ENCODE measurements at places on chromosomes 16 and 17.

- no peak for DNase-seq
Measured at GRCh38 chr16:72859581-72859980, 188.3 kb downstream of the ZFHX3 start.

DNA sequence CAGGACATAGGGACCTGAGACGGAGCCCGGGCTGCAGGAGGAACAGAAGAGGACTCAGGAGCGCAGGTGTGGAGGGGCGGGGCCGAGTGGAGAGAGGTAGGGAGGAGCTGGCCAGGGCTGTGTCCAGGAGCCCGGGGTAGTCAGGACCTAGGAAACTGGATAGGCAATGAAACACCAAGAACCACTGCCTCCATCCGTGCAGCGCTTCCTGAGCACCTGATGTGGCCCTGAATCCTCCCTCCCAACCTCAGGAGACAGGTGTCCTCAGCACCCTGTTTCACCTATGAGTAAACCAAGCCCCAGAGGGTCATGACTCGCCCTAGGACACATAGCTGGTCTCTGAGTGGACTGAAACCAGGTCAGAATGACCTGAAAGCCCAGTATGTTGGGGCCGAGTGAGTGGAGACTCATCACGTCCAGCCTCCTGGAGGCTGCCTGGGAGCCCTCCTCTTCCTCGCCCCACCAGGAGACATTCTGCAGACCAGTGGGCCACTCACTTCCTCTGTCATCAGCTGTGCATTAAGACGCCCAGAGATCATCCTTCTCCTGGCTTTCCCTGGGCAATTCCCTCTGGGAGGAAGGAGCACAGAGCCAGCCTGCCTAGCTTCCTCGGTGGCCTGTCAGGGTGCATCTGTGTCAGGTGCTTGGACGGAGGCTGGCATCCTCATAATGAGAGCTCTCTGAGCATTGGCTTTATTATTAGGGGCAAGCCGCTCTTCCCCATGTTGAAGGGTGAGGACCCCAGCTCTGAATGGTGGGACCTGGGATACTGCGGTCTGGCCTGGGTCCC lies 72.8 kb downstream of the SCNN1B start:
- no peak for DNase-seq

GRCh38 chr17:79098282-79098867 lies 23.8 kb downstream of the ENGASE start:
- no peak for DNase-seq

GRCh38 chr17:68106085-68106484 lies 70.5 kb downstream of the KPNA2 start:
- DNase-seq = no peak

GRCh38 chr17:49690256-49690655 lies 12.4 kb upstream of the SPOP start:
- DNase-seq = no peak

GRCh38 chr17:21082001-21082436 lies 39.2 kb upstream of the USP22 start:
- no peak for DNase-seq

DNA sequence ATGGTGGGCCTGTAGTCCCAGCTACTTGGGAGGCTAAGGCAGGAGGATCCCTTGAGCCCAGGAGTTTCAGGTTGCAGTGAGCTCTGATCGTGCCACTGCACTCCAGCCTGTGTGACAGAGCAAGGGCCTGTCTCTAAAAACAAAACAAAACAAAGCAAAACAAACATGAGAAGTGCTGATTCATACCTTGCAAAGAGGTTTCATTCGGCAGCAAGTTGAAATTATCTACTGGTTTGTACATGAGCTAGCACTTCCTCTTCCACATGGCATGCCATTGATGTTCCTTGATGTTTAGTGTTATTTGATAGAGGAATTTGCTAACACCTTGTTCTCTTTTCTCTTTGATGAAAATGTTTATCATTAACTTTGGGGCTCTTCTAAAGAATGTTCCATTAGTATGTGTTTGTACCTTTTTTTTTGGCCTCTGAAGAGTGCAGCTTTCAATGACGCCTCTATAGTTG lies 50.6 kb downstream of the SPECC1 start:
- DNase-seq = no peak

GRCh38 chr17:4807605-4808377 lies 839 bp downstream of the PLD2 start:
- peak; percentile 38 for DNase-seq

- DNase-seq = peak; percentile 92
Measured at GRCh38 chr16:30984669-30985400, at the start of gene HSD3B7. HSD3B7 (plus strand) TSS chr16:30985207; CDS start chr16:30985659, 452 bp downstream.

DNA sequence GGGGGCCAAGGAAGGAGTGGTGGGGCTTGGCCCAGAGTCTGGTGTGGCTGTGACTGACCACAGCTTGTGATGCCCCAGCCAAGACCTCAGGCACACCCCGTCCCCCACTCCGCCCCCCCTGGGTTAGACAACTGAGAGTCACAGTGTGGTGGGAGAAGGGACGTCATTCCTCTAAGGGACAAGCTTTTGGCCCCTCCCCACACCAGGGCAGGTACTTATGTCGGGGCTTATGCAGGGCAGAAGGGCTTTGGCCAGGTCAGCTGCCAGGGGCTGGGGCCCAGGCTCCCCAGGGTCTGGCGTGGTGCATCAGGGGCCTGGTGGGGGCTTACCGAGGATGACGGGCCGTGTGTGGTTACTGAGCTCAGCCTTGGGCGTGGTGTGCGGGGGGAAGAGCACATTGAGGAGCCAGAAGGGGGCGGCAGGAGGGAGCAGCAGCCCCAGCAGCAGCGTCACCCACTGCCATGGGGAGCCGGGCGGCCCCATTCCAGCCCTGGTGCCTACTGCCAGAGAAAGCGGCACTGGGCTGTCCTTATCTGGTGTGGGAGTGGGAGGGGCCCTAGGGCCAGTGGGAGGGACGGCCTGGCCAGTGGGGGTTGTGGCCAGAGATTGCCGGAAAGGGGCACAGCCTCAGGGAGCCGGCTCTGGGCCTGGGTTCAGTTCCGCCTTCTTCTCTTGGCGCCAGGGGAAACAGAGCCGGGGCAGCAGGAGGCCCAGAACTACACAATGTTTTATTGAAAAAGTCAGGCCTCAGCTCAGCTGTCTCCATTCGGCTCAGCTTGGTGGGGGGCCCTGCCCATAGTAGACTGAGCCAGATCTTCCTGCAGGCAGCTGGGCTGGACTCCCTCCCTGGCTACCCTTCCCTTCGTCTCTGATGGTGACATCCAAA lies at the start of gene LCAT:
Gene LCAT (minus strand): TSS at position 502 of the 886 bp plus-strand sequence. CDS start 19 bp downstream, at position 483.
- DNase-seq = no peak

All from hepatocyte (in vitro differentiated cells).